Hindlimb muscle (tissue), 1 donor: ENCODE measurements at places on chromosomes 11 and 22. TPM values are rescaled to one million over a fixed set of nuclear protein-coding genes. Genes with fewer than 3 reads are reported as not detected.

DNA sequence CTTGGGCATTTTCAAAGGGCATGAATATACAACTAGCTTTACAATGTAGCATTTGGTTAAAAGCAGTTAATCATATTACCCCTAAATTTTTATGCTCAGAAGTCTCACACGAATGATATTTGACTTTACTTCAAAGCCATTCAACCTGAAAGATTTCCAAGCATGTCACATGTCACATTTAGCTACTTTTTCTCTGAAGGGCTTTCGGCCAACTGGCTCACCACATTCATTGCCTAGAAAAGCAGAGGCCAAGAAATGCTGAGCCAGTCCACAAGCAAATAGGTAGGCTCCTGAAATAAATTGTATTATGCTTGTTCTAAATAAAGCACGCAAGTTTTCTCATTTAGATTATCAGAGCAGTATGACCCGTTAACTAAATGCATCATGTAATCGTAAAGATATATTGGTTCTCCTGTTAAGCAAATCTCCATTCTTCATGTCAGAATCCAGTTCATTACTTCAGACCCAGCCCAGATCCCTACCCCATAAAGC, 30.6 kb downstream of the PAX6 start:
- DNase-seq = no peak

GRCh38 chr11:120940160-120940848, 83.6 kb upstream of the TBCEL start:
- DNase-seq = no peak

- DNase-seq = no peak
These were observed 22.0 kb upstream of the FIBIN start for GRCh38 chr11:26971961-26972360.

DNA sequence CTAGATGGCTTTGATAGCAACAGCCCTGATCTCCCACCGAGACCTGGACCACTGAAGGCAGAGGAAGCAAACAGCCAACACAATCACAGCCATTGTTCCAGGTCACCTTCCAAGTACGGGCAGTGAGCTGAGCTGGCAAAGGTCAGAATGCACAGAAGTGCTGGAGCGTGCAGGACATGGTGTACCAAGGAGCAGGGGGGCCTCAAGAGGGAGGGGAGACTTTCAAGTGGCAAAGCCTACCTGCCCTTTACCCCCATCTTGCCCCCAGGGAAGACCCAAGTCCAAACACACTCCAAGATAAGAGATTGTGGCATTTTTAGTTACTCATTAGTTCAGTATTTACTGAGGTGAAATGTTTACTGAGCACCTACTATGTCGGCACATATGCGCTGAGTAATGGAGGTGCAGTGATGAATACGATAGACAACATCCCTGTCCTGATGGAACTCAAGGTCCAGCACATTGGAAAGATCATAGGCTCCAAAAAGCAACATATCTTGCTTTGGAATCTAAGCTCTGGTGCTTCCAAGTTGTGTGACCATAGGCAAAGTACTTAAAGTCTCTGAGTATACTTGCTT, 26.0 kb upstream of the TTC12 start:
- no peak for DNase-seq

ADORA2A gene
- polyA plus RNA-seq = 11.2 TPM

MMP13 gene
- not detected for polyA plus RNA-seq

GTSE1 gene
- polyA plus RNA-seq = 7.9 TPM

TTC36 gene
- 3.8 TPM for polyA plus RNA-seq

DAGLA gene
- 8.2 TPM for polyA plus RNA-seq
